Mesenchymal stem cell (in vitro differentiated cells and primary cell): ENCODE measurements at places on chromosomes 16 and 17.

- peak; percentile 9 for DNase-seq
These were observed 112.1 kb downstream of the BANP start for GRCh38 chr16:88063211-88063773.

GRCh38 chr17:42342242-42343008 lies 45.8 kb downstream of the STAT3 start:
- peak; percentile 81 for DNase-seq

DNA sequence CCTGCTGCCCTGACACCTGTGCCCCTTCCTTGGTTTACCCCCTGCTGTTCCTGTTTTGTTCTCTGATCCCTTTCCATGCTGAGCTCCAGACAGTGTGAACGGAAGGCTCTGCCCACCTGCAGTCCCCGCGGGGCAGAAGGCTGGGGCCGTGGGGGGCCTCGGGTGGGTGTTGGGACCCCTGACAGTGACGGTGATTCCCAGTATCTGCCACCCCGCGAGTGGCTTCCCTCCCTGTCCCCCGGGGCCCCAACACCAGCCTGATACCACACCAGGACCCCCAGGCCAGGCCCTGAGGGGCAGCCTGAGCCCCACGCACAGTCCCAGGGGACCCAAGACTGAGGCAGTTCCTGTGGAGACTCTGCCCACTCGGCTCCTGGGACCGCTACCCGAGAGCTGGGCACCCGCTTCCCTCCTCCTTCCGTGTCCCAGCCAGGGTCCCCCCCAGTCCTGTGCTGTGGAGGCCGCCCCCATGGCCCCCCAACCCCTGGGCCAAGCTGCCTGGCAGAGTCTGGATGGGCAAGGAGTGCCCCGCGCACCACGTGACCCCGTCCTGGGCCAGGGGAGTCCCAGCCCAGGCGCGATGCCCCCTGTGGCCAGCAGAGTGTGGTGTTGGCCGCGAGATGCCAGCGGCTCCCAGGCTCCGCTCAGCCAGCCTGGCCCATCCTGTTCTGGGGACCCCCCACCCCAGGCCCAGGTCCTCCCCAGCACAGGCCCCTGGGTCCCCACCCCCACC lies 10.0 kb upstream of the C1QTNF8 start:
- peak; percentile 48 for DNase-seq

GRCh38 chr17:38452719-38453118 lies 24.5 kb downstream of the ARHGAP23 start:
- peak; percentile 51 for DNase-seq

DNA sequence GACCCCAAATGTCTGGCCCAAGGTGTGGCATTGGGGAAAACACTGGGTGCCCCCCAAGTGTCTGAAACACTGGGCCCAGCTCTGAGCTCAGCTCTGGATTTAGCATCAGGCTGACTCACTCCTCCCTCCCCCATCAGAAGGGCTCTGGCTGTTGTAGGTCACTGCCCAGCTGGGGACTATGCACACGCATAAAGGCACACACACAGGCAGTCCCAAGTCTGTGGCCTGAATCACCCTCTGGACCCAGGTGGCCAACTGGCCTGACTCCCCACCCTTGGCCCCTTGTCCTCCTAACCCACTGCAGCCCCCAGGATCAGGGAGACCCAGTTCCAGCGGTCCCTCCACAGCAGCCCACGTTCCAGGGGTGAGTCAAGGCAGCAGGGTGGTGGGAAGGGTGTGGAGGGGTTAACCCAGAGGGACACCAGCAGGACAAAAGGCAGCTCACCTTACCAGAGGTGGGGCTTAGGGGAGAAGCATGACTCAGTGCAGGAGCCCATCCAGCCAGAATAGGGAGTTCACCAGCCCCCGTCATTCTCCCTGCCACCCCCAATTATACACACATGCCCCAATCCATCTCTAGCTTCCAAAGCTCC lies 47.0 kb downstream of the MYO18A start:
- DNase-seq, result peak; percentile 91

DNA sequence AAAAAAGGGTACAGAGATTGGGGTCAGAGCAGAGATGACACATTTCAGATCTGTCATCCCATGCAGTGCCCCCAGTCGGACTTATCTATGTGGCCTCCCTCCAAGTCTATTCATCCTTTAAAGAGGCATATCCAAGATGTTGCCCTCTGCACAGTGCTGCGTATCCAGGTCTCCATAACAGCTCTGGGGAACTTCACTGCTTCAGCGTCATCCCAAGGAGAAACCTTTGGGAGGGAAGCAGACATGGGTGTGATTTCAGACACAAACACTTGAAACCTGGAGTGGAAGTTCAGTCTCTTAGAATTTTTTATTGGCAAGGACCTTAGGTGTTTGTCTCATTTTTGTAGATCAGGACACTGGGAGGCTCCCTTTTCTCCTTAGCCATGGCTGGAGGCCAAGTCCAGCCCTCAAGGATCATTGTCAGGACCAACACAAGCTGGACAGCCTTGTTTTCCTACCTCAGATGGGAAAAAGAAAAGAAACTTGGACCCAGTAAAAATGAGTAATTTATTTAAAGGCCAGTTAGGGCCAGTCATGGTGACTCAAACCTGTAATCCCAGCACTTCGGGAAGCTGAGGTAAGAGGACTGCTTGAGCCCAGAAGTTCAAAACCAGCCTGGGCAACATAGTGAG lies 23.9 kb upstream of the NLK start:
- no peak for DNase-seq

- no peak for DNase-seq
These were observed 32.2 kb downstream of the RCVRN start for GRCh38 chr17:9872852-9873251.
